ENCODE measurements at places on chromosomes 11 and 22. TPM values are rescaled to one million over a fixed set of nuclear protein-coding genes. Genes with fewer than 3 reads are reported as not detected.
A peak's percentile ranks its signal among the peaks of the same experiment; 100 is the strongest.

The ABTB2 gene
- total RNA-seq, result 2.8 TPM

The PKDREJ gene
- 0.04 TPM for total RNA-seq

The OR11H1 gene
- total RNA-seq, result not detected

The GNAZ gene
- 12.1 TPM for total RNA-seq

DNA sequence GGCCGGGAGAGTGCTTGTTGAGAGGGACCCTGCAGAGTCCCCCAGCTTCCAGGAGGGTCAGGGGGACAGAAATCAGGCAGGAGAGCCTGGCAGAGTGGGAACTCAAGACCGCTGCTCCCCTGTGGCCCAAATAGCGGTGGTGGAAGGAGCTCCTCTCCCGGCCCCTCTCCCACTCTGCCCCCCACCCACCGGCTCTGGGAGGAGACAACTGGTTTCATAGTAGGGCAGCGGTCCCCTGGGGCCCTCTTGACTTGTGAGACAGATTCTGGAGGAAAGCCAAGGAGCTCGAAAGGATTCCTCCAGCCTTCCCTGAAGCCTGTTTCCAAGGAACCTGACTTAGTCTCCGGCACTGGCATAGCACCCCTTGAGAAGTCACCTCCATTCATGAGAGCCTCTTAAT lies 10.1 kb downstream of the PKNOX2 start:
- H3K4me1 ChIP-seq, result peaks cover 8% of the 10 kb centered on the region
- no peak overlapping the region for H3K4me3 ChIP-seq
- no peak for DNase-seq
- no peak overlapping the region for H3K27ac ChIP-seq

- DNase-seq, result no peak
- no peaks in the 10 kb centered on the region for H3K4me1 ChIP-seq
- no peak overlapping the region for H3K27ac ChIP-seq
- no peaks in the 10 kb centered on the region for H3K36me3 ChIP-seq
- no peak overlapping the region for H3K4me3 ChIP-seq
- H3K27me3 ChIP-seq, result peaks cover 24% of the 10 kb centered on the region
Observed at GRCh38 chr11:117505285-117505970, 177.8 kb downstream of the CEP164 start.

DNA sequence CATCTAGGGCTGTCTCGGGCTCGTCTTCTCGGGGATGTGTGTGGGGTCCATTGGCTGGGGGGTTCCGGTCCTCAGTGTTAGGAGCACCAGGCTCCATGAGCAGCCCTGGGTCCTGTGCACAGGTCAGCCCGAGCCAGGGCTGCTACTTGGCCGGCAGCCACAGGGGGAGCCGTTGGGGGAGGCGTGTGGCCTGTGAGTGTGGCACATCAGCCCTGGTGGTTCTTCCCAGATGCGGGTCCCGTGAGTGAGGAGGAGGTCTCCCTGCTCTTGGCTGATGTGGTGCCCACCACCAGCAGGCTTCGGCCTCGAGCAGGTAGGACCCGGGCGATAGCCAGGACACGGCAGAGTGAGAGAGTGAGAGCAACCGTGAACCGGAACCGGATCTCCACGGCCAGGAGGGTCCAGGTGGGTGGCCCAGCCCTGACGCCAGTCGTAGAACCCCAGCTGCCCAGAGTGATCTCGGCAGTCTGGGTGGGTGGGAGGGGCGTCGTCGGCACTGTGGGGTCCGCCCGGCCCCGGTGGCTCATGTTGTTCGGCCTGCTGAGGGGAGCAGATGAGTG lies 18.5 kb downstream of the IRF7 start:
- no peak overlapping the region for H3K27ac ChIP-seq
- H3K4me1 ChIP-seq, result no peaks in the 10 kb centered on the region
- H3K4me3 ChIP-seq, result no peak overlapping the region
- H3K36me3 ChIP-seq, result peaks cover 73% of the 10 kb centered on the region

GRCh38 chr22:45105281-45105702 lies 58.4 kb upstream of the NUP50 start:
- no peak for DNase-seq
- no peaks in the 10 kb centered on the region for H3K36me3 ChIP-seq
- H3K27ac ChIP-seq, result no peak overlapping the region

GRCh38 chr22:48853627-48854240 lies 973.9 kb downstream of the BRD1 start:
- no peaks in the 10 kb centered on the region for H3K27me3 ChIP-seq
- no peak overlapping the region for H3K4me3 ChIP-seq
- H3K4me1 ChIP-seq, result no peaks in the 10 kb centered on the region
- no peak overlapping the region for H3K27ac ChIP-seq
- no peak for DNase-seq
- no peaks in the 10 kb centered on the region for H3K36me3 ChIP-seq

GRCh38 chr22:29716814-29717545 lies 2.8 kb upstream of the CABP7 start:
- DNase-seq, result peak; percentile 97
- no peak overlapping the region for H3K4me3 ChIP-seq
- peaks cover 48% of the 10 kb centered on the region for H3K27me3 ChIP-seq
- H3K36me3 ChIP-seq, result no peaks in the 10 kb centered on the region

- peaks cover 62% of the 10 kb centered on the region for H3K27me3 ChIP-seq
- no peaks in the 10 kb centered on the region for H3K4me1 ChIP-seq
- H3K27ac ChIP-seq, result no peak overlapping the region
- DNase-seq, result no peak
- no peak overlapping the region for H3K4me3 ChIP-seq
Observed at GRCh38 chr11:100329352-100329751, 357.7 kb upstream of the ARHGAP42 start.

DNA sequence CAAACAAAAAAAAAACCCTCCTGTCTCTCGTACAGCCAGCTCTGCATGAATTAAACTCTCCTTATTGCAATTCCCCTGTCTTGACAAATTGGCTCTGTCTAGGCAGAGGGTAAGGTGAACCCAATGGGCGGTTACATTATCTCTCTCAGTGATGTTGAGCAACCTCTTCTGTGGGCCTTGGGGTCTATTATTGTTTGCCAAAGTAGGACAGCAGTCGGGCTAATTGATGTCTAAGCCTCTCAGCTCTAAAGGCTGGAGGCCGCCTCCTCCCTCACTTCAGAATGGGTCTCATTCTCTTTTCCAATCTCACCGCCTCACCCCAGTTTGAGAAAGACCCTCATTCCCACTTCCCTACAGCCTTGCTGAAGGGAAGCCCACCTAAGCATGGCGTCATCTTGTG lies 1.3 kb upstream of the SLC25A45 start:
- peak; percentile 31 for DNase-seq
- H3K27me3 ChIP-seq, result no peaks in the 10 kb centered on the region
- no peak overlapping the region for H3K27ac ChIP-seq
- no peak overlapping the region for H3K4me3 ChIP-seq
- H3K36me3 ChIP-seq, result no peaks in the 10 kb centered on the region
- peaks cover 6% of the 10 kb centered on the region for H3K4me1 ChIP-seq

GRCh38 chr11:27111896-27112295 lies 71.3 kb downstream of the BBOX1 start:
- H3K36me3 ChIP-seq, result no peaks in the 10 kb centered on the region
- DNase-seq, result no peak
- H3K27me3 ChIP-seq, result no peaks in the 10 kb centered on the region
- no peaks in the 10 kb centered on the region for H3K4me1 ChIP-seq
- no peak overlapping the region for H3K4me3 ChIP-seq

DNA sequence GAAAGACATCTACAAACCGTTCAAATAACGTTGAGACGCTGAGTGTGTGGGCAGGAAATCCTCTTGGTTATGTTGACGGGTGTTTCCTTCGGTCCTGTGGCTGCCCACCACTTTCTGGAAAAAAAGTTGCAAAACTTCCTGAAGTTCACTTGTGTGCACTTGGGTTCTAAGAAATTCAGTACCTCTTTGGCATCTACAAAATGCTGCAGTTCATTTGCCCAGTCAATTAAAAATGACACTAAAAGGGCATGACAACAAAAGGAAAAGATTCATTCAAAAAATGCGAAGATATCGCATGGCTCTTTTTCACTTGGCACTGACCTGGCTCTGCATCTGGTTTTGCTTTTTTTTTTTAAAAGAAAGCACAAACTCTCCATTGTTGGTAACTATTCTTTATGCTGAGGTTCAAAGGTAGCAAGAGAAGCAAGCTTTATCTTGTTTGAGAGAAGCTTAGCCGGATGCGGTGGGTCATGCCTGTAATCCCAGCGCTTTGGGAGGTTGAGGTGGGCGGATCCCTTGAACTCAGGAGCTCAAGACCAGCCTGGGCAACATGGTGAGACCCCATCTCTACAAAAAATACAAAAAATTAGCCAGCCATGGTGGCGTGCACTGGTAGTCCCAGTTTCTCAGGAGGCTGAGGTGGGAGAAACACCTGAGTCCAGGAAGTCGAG lies 10.6 kb upstream of the XBP1 start:
- no peaks in the 10 kb centered on the region for H3K4me1 ChIP-seq
- H3K27me3 ChIP-seq, result no peaks in the 10 kb centered on the region
- no peak overlapping the region for H3K4me3 ChIP-seq
- DNase-seq, result no peak

DNA sequence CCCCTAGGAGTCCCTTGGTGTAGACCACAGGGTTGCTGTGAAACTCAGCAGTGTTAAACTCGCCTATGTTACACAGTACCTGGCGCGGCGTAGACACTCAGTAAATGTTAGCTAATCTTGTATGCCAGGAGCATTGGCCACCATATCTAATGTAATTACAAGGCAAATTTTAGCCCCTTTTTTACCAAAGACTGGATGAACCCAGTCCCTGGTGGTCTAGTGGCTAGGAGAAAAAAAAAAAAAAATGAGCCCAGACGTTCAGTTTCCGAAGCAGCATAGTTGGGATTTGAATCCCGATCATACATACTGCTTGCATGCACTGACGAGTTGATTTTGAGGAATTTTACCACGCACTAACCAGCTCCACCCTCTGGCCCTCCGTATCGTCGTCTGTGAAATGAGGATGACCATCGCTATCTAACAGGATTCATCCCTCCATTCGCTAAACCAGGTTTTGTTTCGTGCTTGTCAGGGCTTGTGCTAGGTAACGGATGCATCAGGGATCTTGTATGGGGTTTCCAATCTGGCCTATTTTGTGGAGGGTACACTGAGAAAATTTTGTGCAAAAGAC lies 688 bp downstream of the PTS start:
- no peak overlapping the region for H3K27ac ChIP-seq
- peaks cover 20% of the 10 kb centered on the region for H3K27me3 ChIP-seq
- DNase-seq, result no peak
- no peaks in the 10 kb centered on the region for H3K4me1 ChIP-seq
- H3K36me3 ChIP-seq, result peaks cover 32% of the 10 kb centered on the region
- peak overlapping the region; percentile 93 for H3K4me3 ChIP-seq

GRCh38 chr11:70915158-70915985 lies 337.0 kb downstream of the SHANK2 start:
- no peaks in the 10 kb centered on the region for H3K27me3 ChIP-seq
- no peaks in the 10 kb centered on the region for H3K4me1 ChIP-seq
- DNase-seq, result no peak
- H3K4me3 ChIP-seq, result no peak overlapping the region
- no peak overlapping the region for H3K27ac ChIP-seq

DNA sequence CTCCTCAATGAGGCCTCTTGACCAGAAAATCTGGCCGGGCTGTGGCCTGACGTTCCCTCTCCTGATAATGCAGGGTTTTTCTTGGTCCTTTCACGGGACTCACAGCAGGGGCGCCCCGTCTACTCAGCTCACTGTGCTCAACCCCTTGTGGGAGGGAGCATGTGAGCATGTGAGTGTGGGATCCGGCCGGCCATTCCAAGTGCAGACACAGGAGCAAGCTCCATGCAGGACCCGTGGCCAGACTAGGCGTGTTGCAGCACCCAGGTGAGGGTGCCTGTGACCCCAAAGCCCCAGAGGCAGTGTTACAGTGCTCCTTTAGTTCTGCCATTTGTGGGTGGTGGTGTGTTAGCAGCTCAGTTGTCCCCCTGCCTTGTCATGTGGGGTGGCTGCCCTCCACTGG lies 18.0 kb downstream of the DHCR7 start:
- no peak overlapping the region for H3K4me3 ChIP-seq
- DNase-seq, result no peak
- peaks cover 8% of the 10 kb centered on the region for H3K36me3 ChIP-seq
- no peaks in the 10 kb centered on the region for H3K27me3 ChIP-seq
- no peak overlapping the region for H3K27ac ChIP-seq
- no peaks in the 10 kb centered on the region for H3K4me1 ChIP-seq

GRCh38 chr11:63517156-63517555 lies 11.3 kb downstream of the LGALS12 start:
- no peak overlapping the region for H3K4me3 ChIP-seq
- DNase-seq, result no peak
- no peaks in the 10 kb centered on the region for H3K27me3 ChIP-seq
- no peak overlapping the region for H3K27ac ChIP-seq
- no peaks in the 10 kb centered on the region for H3K36me3 ChIP-seq

DNA sequence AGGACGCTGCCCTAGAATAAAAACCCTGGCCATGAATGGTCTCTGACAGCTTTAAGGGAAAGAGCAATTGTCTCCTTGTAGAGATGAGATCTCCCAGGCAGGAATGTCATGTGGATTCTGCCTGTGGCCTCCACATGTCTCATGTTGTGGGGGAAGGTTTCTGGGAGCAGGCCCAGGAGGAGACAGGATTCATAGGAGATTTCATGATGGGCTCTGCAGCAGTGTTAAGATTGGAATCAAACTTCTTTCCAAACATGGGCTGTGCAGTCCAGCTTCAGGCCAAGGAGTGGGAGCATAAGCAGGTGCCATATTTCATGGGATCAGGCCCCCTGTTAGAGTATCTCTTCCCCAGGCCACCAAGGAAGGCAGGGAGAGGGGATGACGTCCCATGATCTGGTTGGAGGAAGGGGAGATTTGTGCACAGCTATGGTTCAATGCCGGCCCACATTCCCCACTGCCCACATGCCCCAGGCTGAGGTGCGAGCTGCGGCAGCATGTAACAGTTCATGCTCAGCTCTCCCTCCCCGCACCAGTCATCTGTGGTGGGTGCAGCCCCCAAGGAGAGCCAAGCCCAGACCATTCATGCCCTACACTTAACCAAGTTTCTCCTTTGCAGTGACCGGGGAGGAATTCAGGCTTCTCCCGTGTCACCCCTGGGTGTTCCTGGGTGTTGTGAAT lies 42.5 kb downstream of the LMO1 start:
- DNase-seq, result no peak
- no peaks in the 10 kb centered on the region for H3K4me1 ChIP-seq
- no peaks in the 10 kb centered on the region for H3K36me3 ChIP-seq
- H3K27ac ChIP-seq, result no peak overlapping the region
- no peak overlapping the region for H3K4me3 ChIP-seq

DNA sequence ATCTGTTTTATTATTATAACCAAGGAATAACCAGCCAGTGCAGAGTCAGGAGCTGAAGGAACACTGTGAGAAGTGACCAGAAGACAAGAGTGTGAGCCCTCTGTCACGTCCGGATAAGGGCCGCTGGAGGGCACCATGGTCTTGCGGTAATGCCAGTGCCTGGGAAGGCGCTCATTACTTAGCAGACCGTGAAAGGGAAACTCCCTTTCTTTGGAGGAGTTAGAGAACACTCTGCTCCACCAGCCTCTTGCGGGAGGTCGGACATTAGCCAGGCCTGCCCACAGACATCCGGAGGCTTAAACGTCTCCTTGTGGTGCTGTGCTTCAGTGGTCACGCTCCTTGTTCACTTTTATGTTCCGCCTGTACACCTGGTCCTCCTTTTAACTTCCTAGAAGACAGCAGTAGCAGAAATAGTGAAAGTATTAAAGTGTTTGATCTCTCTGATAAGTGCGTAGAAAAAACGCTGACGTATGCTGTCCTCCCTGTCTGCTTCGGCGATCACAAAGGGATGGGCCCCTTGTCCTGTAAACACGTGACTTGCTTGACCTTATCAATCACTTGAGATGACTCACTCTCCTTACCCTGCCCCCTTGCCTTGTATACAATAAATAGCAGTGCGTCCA lies 120.6 kb upstream of the LMO1 start:
- no peak overlapping the region for H3K27ac ChIP-seq
- no peaks in the 10 kb centered on the region for H3K36me3 ChIP-seq
- H3K4me1 ChIP-seq, result peaks cover 10% of the 10 kb centered on the region
- H3K27me3 ChIP-seq, result no peaks in the 10 kb centered on the region
- peak; percentile 83 for DNase-seq

GRCh38 chr11:132539590-132540368 lies 992.5 kb downstream of the OPCML start:
- H3K4me1 ChIP-seq, result no peaks in the 10 kb centered on the region
- no peak overlapping the region for H3K4me3 ChIP-seq
- no peaks in the 10 kb centered on the region for H3K36me3 ChIP-seq
- no peaks in the 10 kb centered on the region for H3K27me3 ChIP-seq
- DNase-seq, result no peak
